ENCODE measurements at places on chromosomes 7 and 10.

- DNase-seq, result no peak
- peaks cover 14% of the 10 kb centered on the region for H3K27me3 ChIP-seq
- no peak overlapping the region for H3K27ac ChIP-seq
- peaks cover 15% of the 10 kb centered on the region for H3K4me1 ChIP-seq
- H3K36me3 ChIP-seq, result no peaks in the 10 kb centered on the region
Measured at GRCh38 chr7:23356726-23357125, 57.6 kb downstream of the MALSU1 start.

- DNase-seq, result no peak
- no peaks in the 10 kb centered on the region for H3K36me3 ChIP-seq
- H3K27ac ChIP-seq, result no peak overlapping the region
- no peak overlapping the region for H3K4me3 ChIP-seq
- H3K27me3 ChIP-seq, result peaks cover 3% of the 10 kb centered on the region
Measured at GRCh38 chr10:33509231-33509831, 174.9 kb upstream of the NRP1 start.

DNA sequence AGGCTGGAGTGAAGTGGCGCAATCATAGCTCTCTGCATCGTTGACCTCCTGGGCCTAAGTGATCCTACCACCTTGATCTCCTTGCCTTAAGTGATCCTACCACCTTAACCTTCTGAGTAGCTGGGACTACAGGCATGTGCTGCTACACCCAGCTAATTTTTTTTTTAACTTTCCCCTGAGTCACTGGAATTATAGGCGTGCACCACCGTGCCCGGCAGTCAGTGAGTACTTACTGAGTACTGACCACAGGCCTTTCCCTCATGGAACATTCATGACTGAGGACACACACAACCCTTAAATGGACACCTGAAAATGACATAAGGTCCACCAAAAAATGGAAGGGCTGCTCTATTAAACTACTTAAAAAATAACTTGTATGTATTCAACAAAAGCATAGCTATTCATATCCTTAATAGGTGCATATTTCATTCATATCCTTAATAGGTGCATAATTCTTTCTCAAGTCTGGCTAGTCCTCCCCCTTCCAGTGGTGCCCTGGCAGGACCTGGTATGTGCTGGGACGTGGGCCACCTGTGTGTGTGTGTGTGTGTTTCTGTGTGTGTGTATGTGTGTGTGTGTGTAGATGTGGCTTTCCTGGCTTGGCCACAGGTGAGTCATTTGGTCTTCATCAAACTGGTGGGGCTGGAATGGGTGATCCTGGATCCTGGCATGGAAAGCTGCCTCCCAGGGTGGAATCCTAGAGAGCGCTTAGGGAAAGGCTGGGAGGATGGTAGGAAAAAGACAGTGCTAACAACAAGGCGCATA is 3.5 kb downstream of the FAM180A start:
- no peaks in the 10 kb centered on the region for H3K36me3 ChIP-seq
- no peak overlapping the region for H3K27ac ChIP-seq
- H3K4me1 ChIP-seq, result no peaks in the 10 kb centered on the region
- DNase-seq, result no peak
- H3K27me3 ChIP-seq, result peaks cover 8% of the 10 kb centered on the region

- peaks cover 17% of the 10 kb centered on the region for H3K4me1 ChIP-seq
- no peak overlapping the region for H3K27ac ChIP-seq
- no peak overlapping the region for H3K4me3 ChIP-seq
- no peaks in the 10 kb centered on the region for H3K36me3 ChIP-seq
- DNase-seq, result no peak
Measured at GRCh38 chr7:127865466-127865865, 165.8 kb downstream of the LRRC4 start.

GRCh38 chr7:38211940-38212339 is 33.9 kb downstream of the STARD3NL start:
- H3K4me1 ChIP-seq, result peaks cover 13% of the 10 kb centered on the region
- DNase-seq, result no peak
- H3K4me3 ChIP-seq, result no peak overlapping the region

DNA sequence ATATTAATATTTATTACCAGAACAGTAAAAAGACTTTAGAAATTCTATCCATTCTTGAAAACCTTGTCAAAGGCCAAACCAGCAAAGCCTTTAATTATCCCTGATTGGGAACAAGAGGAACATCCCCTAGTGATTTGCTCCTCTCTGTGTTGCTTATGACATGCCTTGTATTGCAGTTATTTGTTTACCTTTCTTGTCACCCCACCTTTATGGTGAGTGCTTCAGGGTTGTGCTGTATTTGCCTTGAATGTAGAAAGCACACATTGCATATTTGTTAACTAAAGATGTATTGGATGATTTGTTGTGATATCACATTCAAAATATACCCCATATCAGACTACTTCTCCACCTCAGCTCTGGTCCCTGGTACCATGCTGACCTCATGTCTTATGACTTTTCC is 23.5 kb upstream of the TECTB start:
- H3K36me3 ChIP-seq, result no peaks in the 10 kb centered on the region
- H3K27me3 ChIP-seq, result peaks cover 12% of the 10 kb centered on the region
- DNase-seq, result no peak
- H3K4me3 ChIP-seq, result no peak overlapping the region
- H3K4me1 ChIP-seq, result no peaks in the 10 kb centered on the region

- H3K36me3 ChIP-seq, result peaks cover 54% of the 10 kb centered on the region
- no peak for DNase-seq
- peak overlapping the region; percentile 95 for H3K27ac ChIP-seq
- H3K27me3 ChIP-seq, result no peaks in the 10 kb centered on the region
- H3K4me1 ChIP-seq, result peaks cover 44% of the 10 kb centered on the region
- H3K4me3 ChIP-seq, result peak overlapping the region; percentile 79
Measured at GRCh38 chr7:158809596-158809995, 19.7 kb downstream of the ESYT2 start.

- no peak overlapping the region for H3K4me3 ChIP-seq
- H3K27me3 ChIP-seq, result peaks cover 13% of the 10 kb centered on the region
- no peak overlapping the region for H3K27ac ChIP-seq
Measured at GRCh38 chr7:106177738-106178592, 65.9 kb upstream of the SYPL1 start.

GRCh38 chr10:82762641-82763040 is 887.6 kb downstream of the NRG3 start:
- no peaks in the 10 kb centered on the region for H3K4me1 ChIP-seq
- no peak overlapping the region for H3K27ac ChIP-seq
- no peak overlapping the region for H3K4me3 ChIP-seq

- DNase-seq, result no peak
- no peak overlapping the region for H3K4me3 ChIP-seq
- no peak overlapping the region for H3K27ac ChIP-seq
- no peaks in the 10 kb centered on the region for H3K36me3 ChIP-seq
- H3K27me3 ChIP-seq, result peaks cover 4% of the 10 kb centered on the region
Measured at GRCh38 chr7:42690794-42691639, 220.9 kb downstream of the C7orf25 start.

DNA sequence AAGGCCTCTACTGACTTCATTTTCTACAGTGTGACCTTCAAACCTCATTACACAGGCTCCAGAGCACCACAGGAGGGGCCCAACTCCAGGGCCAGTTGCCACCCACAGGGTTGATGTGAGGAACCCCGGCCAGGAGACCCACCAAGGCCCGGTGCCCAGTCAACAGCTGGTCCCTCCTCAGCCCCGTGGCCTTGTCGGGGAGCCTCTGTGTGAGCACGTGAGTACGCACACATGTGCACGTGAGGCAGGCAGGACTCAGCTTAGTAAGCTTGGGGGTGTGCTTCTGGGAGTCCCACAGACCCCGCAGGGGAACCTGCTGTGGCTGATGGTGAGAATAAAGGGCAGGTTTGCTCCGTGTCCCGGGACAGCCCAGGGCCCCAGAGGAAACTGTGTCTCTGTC is 104.5 kb downstream of the VIPR2 start:
- no peaks in the 10 kb centered on the region for H3K4me1 ChIP-seq
- DNase-seq, result no peak
- H3K27ac ChIP-seq, result no peak overlapping the region
- H3K36me3 ChIP-seq, result peaks cover 5% of the 10 kb centered on the region
- no peak overlapping the region for H3K4me3 ChIP-seq

GRCh38 chr7:139407555-139407954 is 47.9 kb downstream of the LUC7L2 start:
- no peak for DNase-seq

DNA sequence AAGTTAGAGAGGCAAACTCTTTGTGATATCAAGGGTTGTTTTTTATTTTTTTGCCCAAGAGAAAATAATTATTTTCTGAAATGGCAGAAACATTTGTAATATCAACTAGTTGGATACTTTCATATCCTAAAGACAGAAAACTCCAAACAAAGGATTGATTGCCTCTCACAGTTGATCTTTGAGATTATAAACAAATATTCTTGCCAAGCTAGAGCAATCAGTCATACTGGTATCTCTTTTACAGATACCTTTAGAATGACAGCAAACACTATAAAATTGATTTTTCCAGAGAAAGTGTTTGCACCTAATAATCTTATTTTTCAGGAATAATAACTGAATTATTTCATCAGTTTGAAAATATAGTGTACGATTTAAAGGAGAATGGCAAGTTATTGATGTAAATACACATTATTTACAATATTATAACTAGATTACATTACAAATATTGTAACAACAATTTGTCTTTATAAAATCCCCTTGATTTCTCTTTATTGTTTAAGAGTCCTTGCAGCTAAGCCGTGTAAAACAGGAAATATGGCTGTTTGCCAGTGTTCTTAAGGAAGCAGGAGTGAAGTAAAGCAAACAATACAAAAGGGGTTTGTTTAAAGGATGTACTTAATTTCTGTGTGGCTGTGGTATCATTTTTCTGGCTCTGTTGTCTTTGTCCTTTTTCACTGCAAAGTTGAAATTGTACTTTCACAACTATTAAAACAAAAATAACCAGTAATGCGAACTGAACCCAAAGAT is 58.4 kb downstream of the MAPK8 start:
- H3K27ac ChIP-seq, result no peak overlapping the region
- H3K4me3 ChIP-seq, result no peak overlapping the region
- no peaks in the 10 kb centered on the region for H3K27me3 ChIP-seq
- no peaks in the 10 kb centered on the region for H3K36me3 ChIP-seq
- no peak for DNase-seq

DNA sequence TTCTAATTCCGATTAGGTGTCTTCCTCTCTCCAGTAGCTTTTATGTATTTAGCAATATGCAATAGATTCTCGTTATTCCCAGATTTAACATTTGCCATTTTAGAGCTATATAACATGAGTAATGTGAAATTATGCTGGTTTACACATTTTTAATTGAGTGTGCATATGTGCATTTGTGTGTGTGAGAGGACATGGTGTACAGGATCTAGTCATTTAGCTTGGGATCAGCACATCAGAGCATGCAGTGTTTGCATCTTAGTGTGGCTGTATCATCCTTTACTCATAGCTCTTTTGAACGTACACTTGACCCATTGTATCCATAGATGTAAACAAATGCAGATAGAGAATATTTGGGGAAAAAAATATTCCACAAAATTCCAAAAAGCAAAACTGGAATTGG is 65.9 kb downstream of the DENND11 start:
- no peaks in the 10 kb centered on the region for H3K27me3 ChIP-seq
- H3K4me3 ChIP-seq, result no peak overlapping the region
- H3K36me3 ChIP-seq, result no peaks in the 10 kb centered on the region
- peaks cover 6% of the 10 kb centered on the region for H3K4me1 ChIP-seq
- no peak overlapping the region for H3K27ac ChIP-seq

DNA sequence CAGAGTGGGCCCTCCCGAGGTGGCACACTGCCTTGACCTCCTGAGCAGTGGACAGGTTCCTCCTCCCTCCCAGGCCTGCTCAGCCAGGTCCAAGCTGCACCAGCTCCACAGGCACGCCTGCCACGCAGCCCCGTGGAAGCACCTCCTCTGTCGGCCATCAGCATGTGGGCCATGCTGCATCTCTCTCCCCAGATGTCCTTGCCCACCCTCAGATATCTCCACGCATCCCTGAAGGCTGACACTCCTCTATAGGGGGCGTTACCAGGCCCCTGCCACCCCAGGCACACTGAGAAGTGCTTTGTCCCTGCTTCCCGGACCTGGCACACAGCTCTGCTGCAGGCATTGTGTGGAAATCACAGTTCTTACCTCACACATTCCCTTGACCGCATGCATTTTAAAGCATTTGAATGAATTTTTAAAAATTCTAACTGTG is 598.5 kb downstream of the SDK1 start:
- H3K36me3 ChIP-seq, result no peaks in the 10 kb centered on the region
- H3K27me3 ChIP-seq, result no peaks in the 10 kb centered on the region
- H3K4me3 ChIP-seq, result no peak overlapping the region
- no peaks in the 10 kb centered on the region for H3K4me1 ChIP-seq
- no peak overlapping the region for H3K27ac ChIP-seq

- H3K4me3 ChIP-seq, result no peak overlapping the region
- DNase-seq, result no peak
- no peaks in the 10 kb centered on the region for H3K27me3 ChIP-seq
- H3K4me1 ChIP-seq, result no peaks in the 10 kb centered on the region
- H3K36me3 ChIP-seq, result no peaks in the 10 kb centered on the region
- no peak overlapping the region for H3K27ac ChIP-seq
Measured at GRCh38 chr7:65800890-65801341, 72.0 kb upstream of the VKORC1L1 start.

DNA sequence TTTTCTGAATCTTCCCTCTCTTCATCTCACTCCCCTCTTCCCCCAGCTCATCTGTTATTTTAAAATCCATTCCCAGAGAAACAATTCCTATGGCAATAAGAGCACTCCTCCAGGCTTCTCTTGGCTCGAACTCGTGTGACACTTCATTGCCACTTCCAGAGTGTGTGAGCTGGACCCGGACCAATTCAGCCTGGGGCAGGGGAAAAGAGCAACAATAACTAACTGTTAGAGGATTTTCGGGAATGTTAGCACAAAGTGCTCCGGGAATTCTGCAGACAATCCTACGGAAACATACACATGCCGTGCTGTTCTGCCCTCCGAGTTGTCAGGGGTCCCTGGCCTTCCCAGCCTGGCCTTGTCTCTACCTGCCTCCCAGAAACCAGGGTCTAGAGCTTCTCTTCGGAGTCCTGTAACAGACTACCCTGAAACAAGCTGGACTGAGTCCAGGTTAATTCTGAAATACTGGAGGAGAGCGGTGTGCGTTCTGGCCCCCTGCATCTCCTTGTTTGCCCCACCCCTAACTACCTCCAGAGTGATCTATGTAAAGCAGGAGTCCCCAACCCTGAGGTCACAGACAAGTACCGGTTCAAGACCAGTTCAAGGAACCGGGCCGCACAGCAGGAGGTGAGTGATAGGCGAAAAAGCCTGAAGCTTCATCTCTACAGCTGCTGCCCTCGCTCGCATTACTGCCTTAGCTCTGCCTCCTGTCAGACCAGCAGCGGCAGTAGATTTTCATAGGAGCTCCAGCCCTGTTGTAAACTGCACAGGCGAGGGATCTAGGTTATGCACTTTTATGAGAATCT is 11.3 kb downstream of the COL26A1 start:
- H3K4me1 ChIP-seq, result peaks cover 11% of the 10 kb centered on the region
- no peaks in the 10 kb centered on the region for H3K27me3 ChIP-seq
- peak overlapping the region; percentile 18 for H3K27ac ChIP-seq
- DNase-seq, result no peak
- H3K36me3 ChIP-seq, result no peaks in the 10 kb centered on the region

Measured in naive thymus-derived CD8-positive, alpha-beta T cell (primary cell).